ENCODE measurements at places on chromosomes 11 and 22. TPM values are rescaled to one million over a fixed set of nuclear protein-coding genes. Genes with fewer than 3 reads are reported as not detected.

GRCh38 chr22:47215851-47216250 is 453.4 kb downstream of the TBC1D22A start:
- no peak for ATAC-seq

DNA sequence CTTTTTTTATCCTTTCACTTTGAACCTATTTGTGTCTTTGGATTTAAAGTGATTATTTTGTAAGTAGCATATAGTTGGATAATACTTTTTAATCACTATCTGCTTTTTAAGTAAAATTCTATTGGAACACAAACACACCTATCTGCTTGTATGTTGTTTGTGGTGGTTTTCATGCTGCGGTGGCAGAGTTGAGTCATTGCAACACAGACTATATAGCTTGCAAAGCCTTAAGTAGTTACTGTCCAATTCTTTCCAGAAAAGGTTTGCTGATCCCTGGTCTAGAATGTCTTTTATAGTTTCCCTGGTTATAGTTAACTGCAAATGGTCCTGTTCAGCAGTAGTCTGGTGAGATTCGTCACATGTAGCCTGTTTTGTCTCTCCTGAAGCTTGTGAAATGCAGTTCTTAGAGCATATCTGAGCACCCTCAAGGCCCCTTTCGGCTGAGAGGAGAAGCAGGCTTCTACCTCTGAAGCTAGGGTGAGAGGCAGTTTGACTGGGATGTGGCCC is 21.5 kb downstream of the SHANK3 start:
- ATAC-seq: no peak

DNA sequence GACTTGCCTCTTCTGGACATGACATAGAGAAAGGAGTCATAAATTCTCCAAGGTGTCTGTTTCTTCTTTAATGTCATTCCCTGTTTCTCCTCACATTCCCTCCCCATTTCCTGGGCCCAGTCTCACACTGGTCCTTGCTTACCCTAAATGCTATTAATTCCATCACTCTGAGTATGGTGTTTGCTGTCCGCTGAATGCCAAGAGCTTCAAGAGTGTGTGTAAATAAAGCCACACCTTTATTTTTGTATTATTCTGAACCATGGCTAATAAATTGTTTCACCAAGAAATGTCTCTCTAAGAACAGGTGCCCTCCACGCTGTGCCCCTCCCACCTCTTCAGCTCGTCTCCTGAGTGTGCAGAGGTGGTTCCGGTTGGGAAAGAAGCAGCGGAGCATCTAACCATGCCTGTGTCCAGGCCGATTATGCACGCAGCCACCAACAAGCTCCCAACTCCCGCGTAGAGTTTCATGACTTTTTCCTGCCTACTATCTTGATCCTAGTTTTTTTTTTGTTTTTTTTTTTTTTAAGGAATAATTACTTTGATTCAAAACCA is 8.6 kb downstream of the TMEM121B start:
- no peak for ATAC-seq

DNA sequence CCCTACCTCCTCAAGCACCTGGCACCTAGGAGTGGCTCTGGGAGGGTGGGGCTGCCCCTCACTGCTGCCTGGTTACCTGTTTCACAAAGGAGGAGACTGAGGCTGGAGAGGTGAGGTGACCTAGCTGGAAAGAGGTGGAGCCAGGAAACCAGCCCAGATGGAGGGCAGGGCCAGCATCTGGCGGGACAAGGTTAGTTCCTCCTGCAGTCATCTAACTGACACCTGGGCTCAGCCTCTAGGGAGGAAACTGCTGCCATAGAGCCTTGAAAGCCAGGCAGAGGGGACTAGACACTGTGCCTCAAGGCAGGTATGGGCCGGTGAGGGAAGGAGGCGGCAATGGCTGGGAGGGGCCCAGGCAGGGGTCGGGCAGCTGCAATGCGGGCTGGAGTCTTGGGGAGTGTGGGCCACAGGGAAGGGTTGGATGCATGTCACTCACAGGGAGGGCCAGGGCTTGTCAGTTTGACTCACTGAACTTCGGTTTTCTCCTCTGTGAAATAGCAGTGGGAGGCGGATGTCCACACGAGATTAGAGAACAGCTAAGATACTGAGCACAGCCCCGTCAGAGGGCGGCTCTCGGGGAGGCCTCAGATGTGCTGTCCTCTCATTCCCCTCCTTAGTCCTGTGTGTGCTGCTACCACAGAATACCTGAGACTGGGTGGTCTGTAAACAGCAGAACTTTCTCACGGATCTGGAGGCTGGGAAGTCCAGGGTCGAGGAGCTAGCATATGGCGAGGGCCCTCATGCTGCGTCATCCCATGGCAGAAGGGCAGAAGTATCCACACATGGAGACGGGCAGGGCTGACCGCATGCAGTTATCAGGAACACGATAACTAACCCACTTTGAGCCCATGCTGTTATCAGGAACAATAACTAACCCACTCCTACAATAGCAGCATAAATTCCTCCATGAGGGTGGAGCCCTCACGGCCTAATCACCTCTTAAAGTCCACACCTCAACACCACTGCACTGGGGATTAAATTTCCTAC is 16.1 kb downstream of the MGAT3 start:
- no peak for ATAC-seq

DNA sequence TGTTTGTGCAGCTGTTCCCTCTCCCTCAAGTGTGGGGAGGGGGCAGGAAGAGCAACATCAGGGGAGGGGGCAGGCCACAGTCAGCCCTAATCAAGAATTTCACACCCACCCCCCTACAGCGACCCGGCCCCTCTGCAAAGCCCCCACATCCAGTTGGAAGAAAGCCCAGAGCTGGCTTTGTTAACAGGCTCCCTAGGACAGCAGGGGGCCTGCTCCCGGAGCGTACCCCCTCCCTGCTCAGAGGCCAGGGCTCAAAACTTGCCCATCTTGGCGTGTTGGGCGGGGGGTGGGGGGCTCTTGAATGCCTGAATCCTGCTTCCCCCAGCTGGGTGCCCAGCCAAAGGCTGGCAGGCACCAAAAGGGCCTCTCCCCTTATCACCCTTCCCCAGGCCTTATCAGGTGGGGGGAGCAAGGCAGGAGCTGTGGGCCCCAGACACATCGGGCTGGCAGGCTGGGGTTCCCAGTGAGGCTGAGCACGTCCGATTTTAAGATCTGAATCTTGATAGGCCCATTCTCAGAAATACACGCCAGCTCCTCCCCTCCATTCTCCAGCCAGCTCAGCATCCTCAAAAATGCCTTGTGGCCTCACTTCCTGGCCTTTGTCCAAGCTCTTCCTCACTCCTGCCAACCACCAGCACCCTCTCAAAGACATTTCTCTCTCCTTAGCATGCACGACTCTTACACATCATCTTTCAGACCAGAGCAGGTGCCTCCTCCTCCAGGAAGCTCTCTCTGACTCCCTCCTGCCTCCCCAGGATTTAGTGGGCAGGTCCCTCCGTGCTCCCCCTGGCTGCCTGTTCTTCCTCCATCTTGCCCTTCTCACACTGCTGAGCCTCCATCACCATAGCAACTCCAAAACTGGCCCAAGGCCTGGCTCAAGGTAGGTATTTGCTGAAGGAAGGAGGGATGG is 384.8 kb downstream of the MN1 start:
- no peak for ATAC-seq

DNA sequence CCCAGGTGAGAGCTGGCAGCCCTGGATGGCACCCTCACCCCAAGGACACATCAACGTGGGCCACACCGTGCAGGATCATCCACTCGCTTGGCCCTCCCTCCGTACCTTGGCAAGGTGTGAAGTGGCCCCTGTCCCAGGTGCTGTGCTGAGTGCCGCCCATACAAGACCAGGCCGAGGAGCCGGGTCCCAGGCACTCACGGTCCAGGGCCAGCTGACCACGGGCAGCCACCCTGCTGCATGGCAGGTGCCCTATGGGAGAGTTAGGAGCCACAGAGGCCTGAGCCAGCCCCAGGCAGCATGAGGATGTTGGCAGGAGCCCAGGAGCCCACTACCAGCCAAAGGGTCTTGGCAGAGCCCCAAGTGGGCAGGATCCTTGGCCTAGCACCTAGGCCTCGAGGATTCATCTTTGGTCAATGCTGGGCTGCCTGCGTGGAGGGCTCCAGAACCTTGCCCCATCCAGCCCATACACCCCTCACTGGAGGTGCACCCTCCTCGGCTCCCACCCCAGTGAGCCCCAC is 19.6 kb downstream of the RTN4R start:
- ATAC-seq: no peak

DNA sequence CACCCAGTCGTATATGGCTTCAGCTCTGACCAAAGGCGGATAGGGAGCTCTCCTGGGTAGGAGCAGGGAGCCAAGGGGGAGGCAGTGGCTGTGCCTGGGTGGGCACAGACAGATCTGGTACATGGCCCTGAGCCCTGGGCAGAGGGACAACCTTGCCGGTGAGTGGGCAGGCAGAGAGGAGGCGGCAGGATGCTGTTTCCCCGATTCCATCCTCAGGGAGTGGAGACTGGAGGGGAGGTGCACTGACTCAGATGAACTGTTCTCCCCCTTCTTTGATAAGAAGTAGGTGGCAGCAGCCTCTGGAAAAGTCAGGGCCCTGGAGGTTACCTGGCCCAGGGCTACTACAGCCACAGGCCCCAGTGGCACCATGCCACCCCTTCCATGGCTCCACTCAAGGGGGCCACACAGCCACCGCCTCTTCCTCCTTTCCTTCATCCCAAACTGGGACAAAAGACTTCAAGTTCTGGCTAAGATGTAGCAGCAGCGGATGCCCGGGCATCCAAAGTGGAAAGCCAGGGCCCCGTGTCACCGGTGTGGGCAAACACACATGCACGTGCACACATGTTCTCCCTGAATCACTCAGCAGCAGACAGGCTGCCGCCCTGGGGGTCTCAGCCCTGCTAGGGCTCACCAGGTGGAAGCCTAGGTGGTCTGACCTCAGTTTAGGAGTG is 13.4 kb downstream of the CXCR5 start:
- no peak for ATAC-seq

- ATAC-seq: no peak
Measured at GRCh38 chr22:31968022-31968421, 23.7 kb downstream of the YWHAH start.

GRCh38 chr22:46667245-46667623 is 47.0 kb downstream of the GRAMD4 start:
- no peak for ATAC-seq

DNA sequence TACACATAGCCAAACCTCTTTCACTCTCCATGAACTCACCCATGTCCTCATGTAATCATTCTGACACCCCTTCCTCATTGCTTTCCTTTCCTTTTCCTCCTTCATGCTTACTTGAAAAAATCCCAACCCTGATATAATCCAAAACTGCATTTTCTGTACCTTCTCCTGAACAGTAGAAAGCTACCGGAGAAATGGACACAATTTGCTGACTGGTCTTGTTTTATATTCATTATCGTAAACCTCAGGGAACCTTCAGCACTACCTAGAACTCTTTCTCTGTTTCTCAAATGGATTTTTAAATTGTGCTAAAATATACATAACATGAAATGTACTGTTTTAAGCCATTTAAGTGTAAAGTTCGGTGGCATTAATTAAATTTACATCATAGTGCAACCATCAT is 996.9 kb downstream of the NTM start:
- no peak for ATAC-seq

- ATAC-seq: no peak
Measured at GRCh38 chr22:44201665-44202064, 20.9 kb downstream of the PARVG start.

- no peak for ATAC-seq
Measured at GRCh38 chr11:62666259-62666926, 1.3 kb downstream of the CSKMT start.

- ATAC-seq: peak; percentile 77
Measured at GRCh38 chr22:45526281-45526680, 23.6 kb downstream of the FBLN1 start.

DNA sequence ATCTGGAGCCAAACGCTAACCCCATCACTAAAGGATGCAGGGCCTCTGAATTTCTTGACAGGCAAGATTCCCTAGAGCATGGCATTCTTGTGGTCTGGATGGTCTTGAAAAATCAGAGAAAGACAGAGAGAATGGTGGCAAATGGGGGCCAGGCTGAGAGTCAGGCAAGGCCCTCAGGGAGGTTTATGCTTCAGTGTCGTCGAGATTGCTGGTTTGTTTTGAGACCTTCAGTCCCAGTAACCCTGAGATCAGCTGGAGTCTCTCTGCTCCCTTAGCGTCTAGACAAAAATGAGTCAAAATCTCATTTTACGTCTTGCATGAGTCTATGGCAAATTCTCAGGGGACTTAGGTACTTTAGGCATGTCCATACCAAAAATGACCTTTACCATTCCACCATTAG is 539.3 kb downstream of the SOX6 start:
- ATAC-seq: no peak

DNA sequence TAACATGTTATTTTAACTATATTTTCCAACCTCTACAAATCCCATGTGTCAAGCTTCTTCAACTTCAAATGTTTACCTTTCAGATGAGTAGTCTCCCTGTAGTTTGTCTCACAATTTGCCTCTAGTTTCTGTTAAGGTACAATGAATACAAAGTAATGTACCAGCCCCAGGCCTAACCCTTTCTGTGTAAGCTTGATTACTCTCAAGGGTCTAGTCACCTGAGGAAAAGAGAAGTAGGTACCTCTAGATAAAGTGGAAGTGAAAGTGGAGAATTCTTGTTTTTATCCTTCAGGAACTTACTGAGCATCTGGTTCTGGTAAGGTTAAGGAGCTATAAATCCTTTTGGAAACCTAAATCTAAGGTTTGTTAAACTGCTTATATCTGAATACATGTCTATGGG is at the start of gene OR51A7:
Gene OR51A7, plus strand, starts transcription at position 300 of the 400 bp plus-strand sequence. CDS start 3,587 bp downstream, outside the sequence.
- no peak for ATAC-seq

GRCh38 chr22:44304354-44304753 is 8.4 kb downstream of the SHISAL1 start:
- no peak for ATAC-seq

GRCh38 chr11:74770456-74770855 is 21.8 kb downstream of the RNF169 start:
- no peak for ATAC-seq

DNA sequence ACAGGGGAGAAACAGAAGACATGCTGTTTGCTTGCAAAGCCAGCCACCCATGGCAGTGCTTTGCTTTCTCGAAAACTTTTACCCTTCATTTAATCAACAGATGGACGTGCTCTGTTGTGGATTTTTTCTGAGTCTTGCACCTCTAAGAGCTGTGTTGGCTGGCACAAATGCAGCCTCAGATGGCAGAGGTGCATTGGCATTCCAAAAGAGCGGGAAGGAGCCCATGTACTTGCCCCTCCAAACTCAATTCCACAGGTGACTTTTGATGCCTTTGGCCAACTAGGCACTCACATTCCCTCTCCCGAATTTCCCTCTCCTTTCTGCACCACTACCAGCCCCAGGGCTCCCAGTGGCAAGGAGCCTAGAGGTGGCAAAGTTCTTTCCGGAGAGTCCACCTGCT is 1.2 kb downstream of the KIRREL3 start:
- no peak for ATAC-seq

The UFD1 gene
- 22.7 TPM for total RNA-seq

The MAP6 gene
- total RNA-seq: 23.3 TPM

The TP53I11 gene
- 19.8 TPM for total RNA-seq

The FGF4 gene
- total RNA-seq: not detected

The CYTH4 gene
- 7.1 TPM for total RNA-seq

The SLC37A2 gene
- total RNA-seq: 4.9 TPM

The CASP5 gene
- total RNA-seq: not detected

The SERGEF gene
- 35.5 TPM for total RNA-seq

The LGALS1 gene
- 1,081 TPM for total RNA-seq

The HBG2 gene
- not detected for total RNA-seq

The IRAG1 gene
- total RNA-seq: 408 TPM

The CDON gene
- 40.9 TPM for total RNA-seq

The PLEKHB1 gene
- total RNA-seq: 13.3 TPM

The TRIM3 gene
- total RNA-seq: 19.9 TPM

The C1QTNF5 gene
- 44.9 TPM for total RNA-seq

The INS gene
- total RNA-seq: not detected
